ENCODE measurements at places on chromosomes 1 and 21.

DNA sequence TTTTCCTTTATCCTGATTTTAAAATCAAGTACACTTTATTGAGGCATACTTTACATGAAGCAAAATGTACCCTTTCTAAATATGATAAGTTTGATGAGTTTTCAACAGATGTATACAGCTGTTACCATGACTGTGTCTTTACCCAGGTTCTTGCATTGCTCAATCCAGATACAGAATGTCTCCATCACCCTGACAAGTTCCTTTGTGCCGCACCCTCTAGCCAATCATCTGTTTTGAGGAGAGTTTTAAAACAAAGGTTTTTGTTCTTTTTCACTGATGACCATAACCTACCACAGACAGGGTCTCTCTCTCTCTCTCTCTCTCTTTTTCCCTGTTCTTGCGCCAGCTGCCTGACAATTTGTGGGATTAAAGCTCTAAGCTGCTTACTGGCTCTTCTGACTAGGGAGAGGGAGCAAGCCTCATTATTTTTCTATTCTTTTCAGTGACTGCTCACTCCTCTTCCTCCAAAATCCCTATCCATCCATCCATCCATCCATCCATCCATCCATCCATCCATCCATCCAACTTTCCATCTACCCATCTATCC is 1.2 kb upstream of the KCNE1 start:
- DNase-seq = no peak

DNA sequence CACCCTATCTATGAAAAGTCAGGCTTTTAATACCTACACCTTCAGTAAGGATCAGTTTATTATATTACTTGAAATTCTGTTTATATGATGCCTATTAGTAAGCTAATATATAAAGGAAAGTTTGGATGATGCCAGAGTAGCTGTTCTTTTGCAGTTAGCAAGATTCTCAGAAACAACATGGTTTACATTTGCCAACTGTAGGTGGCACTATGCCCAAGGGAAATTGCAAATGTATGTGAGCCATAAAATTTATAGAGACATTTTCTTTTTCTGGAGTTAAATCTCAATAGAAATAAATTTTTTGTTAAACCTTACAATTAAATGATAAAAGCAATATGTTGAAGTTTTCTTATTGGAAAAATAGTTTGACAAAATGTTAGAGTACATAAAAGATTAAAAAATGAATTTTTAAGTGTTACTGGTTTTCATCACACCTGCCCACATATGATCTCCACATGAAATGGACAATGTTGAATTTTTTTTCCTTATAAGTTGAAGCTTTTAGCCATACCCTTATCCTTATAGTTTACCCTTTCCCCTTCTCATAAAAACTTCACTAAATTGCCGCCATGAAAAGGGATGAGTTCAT is 32.1 kb upstream of the EPHX4 start:
- DNase-seq = peak; percentile 75

DNA sequence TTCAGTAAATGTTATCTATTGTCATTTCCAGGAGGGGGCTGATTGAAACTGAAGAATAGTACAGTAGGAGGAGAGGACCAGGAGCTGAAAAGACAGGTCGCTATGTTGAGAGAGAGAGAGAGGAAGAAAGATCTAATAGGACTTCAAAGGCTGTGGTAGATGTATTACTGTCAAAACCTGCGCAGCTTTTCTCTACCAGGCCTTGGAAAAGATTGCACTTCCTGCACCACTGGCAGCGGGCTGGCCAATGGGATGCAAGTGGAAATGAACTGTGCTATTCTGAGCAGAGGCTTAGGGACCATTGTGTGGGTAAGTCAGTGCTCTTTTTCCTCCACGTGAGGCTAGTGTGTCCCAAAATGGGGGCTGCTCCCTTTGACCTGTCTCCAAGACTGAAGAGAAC is 47.1 kb downstream of the MDM4 start:
- no peak for DNase-seq

DNA sequence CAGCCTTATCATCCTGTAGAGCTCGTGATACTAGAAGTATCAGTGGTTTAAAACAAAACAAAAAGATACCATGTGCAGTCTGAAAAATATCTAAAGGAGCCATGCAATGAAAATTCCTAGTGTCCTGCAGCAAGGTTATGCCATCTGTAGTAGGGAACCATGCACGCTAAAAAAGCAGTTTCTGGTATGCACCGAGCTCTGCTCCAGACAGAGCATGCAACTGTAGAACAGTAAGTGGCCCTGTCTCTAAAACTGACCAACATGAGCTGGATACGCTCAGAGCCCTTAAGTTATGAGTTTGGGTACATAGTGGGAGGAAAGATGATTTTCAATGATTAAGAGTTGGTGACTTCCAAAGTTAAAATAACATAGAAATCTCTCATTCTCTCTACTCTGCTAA is 159.3 kb upstream of the ADAMTS5 start:
- no peak for DNase-seq

- DNase-seq = no peak
Observed at GRCh38 chr1:208756339-208756981, 512.3 kb upstream of the PLXNA2 start.
